Stimulated activated CD4-positive, alpha-beta T cell treated with anti-CD3 and anti-CD28 coated beads, Interleukin-2, amount 100 ng/mL, for 4 hours (primary cell): ENCODE measurements at places on chromosomes 5 and 9.
A peak's percentile ranks its signal among the peaks of the same experiment; 100 is the strongest.

DNA sequence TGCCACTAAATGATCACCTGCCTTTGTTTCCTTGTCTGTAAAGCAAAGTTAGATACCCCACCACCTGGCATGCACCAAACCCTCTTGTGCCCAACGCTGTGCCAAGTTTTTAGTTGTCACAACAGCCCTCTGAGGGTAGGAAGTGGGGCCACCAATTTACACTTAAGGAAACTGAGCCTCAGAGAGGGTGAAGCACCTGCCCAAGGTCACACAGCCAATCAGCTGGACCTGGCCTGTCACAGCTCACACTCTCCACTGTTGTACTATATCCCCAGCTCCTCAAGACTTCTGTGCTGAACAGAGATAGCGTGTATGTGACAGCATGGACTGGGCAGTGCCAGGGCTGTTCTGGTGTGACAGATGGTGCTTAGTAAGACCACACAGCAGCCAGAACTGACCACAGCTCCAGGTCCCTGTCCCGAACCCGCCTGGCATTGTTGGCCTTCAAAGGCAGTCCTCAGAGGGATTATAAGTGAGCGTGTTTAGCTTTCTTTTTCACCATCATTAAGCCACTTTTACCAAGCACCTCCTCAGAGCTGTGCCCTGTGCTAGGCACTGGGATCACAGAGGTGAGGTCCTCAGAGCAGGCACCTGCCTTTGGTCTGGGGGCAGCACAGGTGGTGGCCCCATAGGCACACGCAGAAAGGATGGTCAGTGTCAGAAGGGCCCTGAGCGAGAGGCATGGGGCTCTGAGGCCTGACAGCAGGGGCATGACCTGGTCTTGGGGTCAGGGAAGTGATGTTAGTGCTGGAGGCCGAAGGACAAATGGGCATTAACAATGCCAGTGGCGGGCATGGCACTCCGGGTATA is 71.1 kb downstream of the COL27A1 start:
- no peak for DNase-seq

DNA sequence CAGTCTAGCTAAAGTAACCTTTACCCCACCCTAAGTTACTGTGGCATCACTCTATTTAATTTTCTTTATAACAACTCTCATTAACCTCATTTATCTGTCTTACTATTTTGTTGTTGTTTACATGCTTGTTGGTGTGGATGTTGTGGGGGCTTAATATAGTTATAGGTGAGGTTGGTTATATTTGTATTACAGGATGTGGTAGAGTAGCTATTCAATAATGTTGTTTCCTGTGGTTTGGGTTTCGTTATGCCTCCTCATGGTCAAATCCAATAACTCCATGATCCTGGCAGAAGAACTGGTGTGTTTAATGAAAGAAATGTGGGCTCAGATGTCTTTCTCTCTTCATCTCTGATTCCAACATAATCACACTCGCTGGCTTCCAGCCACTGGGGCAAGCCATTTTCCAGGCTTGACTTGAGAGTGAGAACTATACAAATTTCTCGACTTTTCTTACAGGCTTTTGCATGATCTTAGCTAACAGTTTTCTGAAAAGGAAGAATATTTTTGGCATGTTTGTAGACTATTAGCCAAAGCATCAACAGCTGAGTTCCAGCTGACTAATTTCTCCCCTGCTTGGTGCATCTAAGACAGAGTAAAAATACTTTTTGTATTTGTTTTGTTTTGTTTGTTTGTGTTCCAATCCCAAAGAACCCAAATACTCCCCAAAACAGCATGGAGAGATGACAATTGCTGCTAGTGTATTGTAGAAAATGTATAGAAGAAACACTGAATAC is 303.7 kb upstream of the PAPPA start:
- no peak for DNase-seq

- DNase-seq, result no peak
Observed at GRCh38 chr5:151490627-151491026, 43.2 kb downstream of the SLC36A1 start.

DNA sequence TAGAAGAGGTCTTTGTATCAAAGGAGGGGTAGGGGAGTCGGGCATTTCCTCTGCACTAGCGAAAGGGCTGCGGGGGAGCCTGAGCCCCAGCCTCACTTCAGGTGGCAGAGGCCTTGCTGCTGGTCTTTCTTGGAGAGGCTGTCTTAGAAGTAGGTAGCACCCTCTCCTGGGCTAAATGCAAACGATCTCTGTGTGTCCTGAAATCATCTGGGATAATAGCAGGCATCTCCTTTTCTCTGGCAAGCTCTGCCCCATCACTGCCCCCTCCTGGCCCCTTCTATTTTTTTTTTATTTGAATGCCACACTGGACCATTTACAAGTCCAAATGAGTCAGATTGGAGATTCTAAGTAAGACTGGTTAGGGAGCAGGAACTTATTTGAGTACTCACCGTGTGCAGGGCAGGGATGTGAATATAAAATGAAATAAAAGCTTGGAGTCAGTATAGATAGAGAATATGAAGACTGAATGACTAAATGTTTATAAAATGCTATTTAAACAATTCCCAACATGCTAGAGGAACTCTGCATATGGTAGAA is 137.1 kb downstream of the FGF1 start:
- peak; percentile 6 for DNase-seq

GRCh38 chr5:125595095-125595494 is 828.1 kb upstream of the GRAMD2B start:
- no peak for DNase-seq

DNA sequence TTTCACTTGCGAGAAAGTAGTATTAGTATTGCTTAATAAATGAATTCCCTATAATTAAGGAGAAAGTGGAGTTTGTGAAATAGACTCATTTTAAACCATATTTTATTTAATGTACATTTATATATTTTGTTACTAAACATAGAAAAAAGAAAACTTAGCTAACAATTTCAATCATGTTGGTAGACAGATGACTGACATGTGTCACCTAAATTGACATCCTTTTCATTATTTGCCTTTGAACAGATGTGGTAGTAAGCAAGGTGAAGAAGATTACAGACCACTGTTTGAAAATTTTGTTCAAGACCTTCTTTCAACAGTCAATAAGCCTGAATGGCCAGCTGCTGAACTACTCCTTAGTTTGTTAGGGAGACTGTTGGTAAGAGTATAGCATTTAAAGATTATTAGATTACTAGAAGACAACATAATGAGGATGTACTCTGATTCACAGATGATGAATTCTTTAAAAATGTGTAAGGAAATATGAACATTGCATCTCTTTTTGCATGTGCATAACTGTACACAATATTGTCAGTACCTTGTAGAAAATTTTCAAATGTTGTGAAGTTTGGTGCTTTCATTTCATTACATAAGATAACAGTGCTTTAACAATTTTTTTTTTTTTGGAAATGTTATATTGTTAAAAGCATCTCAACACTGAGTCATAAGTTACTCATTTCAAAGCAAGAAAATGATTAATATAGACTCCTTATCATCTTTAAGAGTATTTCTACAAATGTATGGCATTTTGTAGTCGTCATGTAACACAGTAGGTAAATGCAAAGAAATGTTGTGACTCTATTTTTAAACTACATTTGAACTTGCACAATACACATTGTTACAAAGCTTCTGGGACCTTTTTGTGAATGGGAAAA is 139.5 kb downstream of the NIPBL start:
- DNase-seq, result no peak

DNA sequence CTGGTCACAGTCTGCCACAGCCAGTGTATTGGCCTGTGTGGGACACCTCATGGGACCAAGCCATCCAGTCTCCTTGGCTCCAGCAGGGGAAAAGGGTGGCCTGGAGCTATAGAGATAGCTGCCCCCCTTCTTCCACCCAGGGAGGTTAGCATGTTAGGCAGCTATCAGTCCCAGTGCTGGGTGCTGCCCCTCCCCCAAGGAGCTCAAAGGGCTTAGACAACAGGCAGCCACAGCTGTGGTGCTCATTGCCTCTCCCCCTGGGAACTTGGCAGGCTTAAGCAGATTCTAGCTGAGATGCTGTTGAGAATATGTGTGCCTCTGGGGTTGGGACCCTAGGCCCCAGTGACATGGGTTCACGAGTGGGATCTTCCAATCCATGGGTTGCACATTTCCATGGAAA is 226.0 kb upstream of the PTGER4 start:
- DNase-seq, result no peak
